ENCODE measurements at places on chromosomes 11 and 22. TPM values are rescaled to one million over a fixed set of nuclear protein-coding genes. Genes with fewer than 3 reads are reported as not detected.
A peak's percentile ranks its signal among the peaks of the same experiment; 100 is the strongest.

DNA sequence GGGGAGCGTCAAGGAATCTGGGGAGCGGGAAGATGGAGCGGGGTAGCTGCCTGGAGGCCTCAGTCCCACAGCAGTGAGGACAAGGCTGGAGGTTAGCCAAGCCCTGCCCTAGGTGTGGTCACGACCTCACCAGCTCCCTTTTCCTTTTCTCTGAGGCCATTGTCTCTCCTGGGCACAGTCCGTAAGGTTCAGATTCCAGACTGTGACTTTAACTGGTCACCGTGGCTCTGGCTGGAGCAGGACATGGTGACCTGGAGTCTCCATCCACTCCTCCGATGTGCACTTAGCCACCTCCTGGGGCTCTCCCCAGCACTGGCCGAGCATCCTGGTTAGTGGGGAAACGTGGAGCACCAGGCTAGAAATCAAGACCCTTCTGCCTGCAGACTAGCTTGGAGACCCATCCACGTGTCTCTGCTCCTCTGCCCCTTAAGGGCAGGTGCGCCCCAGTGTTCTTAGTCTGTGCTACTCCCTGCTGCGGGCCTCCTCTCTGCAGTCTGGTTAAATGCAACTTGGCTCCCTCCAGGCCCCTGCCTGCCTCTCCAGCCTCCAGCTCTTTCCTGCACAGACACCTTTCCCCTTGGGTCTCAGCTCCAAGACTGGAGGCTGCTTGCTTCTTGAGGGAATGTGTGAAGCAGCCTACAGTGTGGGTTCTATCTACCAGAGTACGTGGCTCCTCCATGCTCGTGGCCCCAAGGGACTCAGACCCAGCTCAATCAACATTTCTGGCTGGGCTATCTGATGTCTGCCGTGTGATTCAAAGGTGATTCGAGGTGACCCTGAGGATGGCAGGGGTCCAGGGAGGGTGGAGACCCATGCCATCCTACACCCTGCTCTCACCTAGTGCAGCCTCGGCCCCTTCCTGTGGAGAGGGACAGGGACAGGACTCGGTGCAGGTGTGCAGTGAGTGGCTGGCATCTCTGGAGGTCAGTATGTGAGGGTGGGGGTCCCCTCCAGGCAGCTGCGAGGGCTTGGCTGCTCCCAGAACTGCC, 5.2 kb downstream of the SLC25A1 start:
- DNase-seq: peak; percentile 2

DNA sequence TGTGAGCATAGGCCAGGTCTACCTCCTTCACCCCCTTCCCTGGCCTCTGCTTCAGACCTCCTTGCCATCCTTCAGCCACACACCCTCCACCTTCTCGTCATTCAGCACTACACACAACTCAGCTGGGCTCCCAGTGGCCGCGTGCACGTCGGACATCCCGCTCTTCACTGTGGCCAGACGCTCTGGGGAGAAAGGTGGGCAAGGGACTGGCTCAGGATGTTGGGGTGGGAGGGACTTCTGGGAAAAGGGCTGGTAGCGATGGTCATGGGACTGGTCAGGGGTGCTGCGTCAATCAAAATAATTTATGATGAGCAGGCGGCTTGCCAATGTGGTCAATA, 11.6 kb downstream of the IGSF22 start:
- no peak for DNase-seq

DNA sequence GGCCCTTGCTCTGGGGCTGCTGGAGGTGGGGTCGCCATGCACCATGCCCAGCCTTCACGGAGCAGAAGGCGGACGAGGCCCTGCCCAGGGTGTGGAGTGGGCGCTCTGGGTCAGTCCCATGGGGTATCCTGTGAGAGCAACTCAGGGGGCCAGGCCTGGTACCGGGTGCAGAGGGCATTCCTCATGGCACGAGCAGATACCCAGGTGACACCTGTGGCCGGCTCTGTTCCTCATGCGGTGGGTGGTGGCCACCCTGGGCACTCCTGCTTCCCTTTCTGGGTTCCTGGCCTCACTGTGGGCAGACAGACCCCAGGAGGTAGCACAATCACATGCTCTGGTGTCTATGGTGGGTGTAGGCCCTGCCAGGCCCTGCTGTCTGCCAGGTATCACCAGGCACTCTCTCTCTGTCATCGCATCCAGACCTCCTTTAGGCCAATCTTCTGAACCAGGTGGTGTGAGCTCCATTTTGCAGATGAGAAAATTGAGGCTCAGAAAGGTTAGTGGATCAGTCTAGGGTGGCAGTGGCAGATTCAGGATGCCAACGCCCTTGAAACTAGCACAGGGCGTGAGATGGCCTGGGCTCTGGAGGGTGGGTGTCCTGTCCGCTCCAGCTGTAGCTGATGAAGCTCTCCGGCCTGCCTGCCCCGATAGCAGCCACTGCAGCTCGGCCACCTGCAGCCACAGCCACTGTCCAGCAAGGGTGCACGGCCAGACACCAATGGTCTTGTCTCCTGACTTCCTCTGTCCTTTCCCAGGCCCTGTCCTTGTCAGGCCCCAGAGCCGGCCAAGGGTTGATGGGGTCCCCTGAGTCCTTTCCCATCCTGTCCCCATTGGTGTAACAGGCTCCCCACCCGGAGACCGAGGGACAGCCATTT, 15.1 kb downstream of the DGKZ start:
- DNase-seq: no peak

MRGPRE gene
- total RNA-seq: not detected

- no peak for DNase-seq
These were observed 17.8 kb upstream of the PATZ1 start for GRCh38 chr22:31363885-31364465.

VPS26B gene
- total RNA-seq: 19.5 TPM

GRCh38 chr11:128988242-128988970, 45.7 kb upstream of the TP53AIP1 start:
- DNase-seq: no peak

- DNase-seq: no peak
These were observed at the start of gene BBOX1 for GRCh38 chr11:27040302-27041115. Gene BBOX1, plus strand, starts transcription at chr11:27040815. Its CDS starts 14,616 bp downstream, at chr11:27055431.

DNA sequence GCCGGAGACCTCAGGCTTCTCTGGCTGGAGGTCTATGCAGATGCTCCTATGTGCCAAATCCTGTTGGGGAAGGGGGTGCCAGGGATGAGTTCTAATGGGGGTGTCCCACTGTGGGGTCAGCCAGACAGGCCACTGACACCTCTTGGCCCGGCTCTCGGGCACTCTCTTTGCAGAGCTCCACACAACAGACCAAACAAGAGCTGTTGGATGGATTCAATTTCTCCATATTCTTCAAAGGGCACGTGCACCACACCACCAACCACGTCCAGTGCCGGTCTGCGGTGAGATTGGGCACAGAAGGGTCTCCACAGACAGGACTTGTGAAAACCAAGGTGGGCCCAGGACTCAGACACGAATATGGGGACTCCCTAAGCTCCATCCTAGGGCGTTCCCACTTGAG, 2.2 kb upstream of the RGL4 start:
- DNase-seq: no peak

ALKBH8 gene
- 11.8 TPM for total RNA-seq

KCNQ1OT1 gene
- 2.3 TPM for total RNA-seq
